ENCODE measurements at places on chromosomes 4 and X.

DNA sequence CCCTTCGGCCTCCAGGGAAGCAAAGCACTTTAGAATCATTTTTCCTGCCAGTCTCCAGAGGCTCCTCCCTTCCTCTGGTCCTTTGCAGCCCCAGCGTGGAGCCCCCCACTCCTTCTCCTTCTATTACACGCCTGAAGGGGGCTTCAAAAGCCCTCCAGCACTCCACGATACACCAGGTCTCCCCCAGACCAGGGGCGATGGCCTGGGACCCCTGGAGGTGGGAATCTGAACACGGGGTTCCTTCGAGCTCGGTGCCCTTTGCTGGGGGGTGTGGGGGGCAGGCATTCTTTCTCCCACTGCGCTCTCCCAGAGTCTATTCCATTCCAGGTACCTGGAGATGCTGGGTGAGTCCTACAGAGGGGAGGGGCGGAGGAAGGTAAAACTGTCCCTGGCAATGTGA, 97.6 kb downstream of the HMX1 start:
- DNase-seq = no peak

- DNase-seq = peak; percentile 6
Measured at GRCh38 chr4:150079081-150079581, 886 bp downstream of the DCLK2 start.

DNA sequence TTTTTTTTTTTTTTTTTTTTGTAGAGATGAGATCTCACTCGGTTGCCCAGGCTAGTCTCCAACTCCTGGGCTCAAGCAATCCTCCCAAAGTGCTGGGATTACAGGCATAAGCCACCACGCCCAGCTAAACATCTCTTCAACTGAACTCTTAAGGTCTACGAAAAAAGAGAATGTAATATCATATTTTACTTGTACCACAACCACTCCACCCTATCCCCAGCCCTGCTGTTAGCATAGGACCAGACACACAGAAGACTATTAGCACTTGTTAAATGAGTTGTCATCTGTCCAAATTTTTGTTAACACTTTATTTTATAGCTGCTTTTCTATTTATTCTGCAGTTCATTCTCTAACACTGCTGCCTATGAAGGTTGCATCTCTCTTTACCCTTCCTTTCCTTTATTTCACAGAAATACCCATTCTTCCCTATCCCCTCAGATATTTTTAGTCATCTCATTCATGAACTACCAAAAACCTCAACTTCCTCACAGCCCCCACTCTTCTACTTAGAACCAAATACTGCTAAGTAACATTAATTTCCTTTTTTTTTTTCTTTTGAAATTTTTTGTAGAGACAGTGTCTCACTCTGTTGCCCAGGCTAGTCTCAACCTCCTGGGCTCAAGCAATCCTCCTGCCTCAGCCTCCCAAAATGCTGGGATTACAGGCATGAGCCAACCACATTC, 10.1 kb downstream of the SNX12 start:
- no peak for DNase-seq

GRCh38 chrX:100600758-100601157, 16.0 kb downstream of the TNMD start:
- no peak for DNase-seq

GRCh38 chr4:4754641-4755040, 104.8 kb upstream of the MSX1 start:
- no peak for DNase-seq

DNA sequence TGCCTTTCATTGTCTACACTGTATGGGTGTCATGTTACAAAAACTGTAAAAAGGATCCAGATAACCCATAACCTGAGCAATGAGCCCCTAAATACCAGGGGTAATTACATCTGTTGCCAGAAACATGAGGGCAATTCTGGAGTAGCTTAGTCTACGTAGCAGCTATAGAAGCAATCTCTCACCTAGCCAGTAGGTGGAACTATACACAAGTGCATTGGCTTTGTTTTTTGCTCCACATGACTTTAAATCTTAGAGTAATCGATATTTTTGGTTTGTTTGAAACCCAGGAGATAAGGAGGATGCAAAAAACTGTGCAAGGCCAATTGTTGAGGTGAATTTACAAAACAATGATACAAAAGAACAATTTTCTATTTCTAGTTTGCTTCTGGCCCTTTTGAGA, 57.5 kb downstream of the GPR82 start:
- no peak for DNase-seq

GRCh38 chr4:145041378-145041777, 56.6 kb downstream of the ANAPC10 start:
- DNase-seq = no peak

DNA sequence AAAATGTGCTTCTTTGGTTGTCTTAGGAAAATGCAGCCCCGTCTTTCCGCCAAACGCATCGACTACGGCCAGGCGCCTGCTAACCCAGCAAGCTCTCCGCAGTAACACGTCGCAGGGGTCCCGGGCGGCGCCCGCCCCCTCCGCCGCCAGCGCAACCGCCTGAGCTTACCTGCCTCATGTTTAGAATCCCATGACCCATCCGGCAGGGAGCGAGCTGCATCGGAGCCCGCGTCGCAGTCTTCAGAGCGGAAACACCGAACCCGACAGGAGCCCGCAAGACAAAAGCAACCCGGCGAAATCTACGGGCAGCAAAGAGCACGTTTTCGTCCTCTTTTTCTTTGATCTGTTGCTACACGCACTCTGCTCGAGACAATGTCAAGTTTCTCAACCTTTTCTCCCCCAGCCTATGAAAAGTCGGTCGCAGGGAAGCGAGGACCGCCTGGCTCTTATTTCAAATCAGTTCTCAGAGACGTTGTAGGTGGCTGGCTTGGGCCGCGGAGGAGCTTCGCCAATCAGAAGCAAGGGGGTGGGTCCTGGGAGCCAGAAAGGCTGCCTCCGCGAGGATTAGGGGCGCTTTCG, at the start of gene MID1:
TSS of gene MID1 (minus strand) at position 465 of the 579 bp plus-strand sequence. CDS start 53,038 bp downstream, outside the sequence.
- DNase-seq = peak; percentile 44

DNA sequence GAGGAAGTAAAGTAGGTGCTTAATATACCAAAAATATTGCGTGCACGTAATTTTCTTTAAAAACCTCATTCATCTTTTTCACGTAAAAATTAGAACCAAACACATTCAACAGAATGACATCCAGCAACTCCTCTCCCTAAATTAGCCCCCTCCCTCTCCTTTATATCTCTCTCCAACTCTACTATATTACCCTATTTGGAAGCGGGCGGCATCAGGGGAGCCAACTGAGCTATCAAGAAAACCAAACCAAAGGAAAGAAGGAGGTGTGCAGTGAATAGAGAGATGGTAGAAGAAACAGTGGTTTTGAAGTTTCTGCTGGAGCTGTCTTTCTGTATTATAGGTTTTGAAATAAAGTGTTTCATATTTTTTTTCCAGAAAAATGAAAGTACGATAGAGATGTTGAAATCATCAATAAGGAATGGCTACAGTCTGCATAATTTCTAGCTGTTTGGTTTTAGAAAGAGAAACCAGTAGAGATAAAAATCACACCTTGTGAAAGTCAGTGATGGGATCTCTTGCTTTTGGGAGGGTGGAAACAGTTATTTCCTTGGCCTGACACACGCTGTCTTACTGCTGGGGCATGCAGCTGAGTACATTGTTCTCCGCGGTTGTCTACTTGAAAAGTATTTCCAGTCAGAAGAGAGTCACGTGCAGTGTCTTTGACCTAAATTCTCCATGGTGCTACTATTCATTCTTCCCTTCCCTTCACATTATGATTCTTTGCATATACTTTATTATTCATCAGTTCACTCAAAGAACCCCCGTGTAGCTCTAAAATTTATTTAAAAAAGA, 94.1 kb upstream of the WDR17 start:
- peak; percentile 24 for DNase-seq

DNA sequence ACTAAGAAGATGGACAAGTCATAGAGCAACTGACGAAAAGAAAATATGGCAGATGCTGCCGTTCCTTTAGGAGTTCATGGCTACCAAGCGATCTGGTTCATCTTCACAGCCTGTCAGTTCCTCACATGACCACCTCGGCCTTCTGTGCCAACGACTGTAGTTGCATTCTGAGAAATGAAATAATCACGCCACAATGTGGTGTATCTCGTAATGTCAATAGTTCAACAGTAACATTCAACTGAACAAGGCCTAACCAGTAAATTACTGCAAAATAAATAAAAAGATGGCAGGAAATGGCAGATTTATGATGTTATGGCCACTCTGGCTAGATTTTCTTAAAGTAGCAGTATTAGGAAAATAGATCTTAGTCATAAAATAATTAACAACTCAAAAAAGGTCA, 4.4 kb downstream of the GPRIN3 start:
- DNase-seq = no peak

GRCh38 chrX:12505127-12505526, 286.1 kb upstream of the PRPS2 start:
- no peak for DNase-seq

DNA sequence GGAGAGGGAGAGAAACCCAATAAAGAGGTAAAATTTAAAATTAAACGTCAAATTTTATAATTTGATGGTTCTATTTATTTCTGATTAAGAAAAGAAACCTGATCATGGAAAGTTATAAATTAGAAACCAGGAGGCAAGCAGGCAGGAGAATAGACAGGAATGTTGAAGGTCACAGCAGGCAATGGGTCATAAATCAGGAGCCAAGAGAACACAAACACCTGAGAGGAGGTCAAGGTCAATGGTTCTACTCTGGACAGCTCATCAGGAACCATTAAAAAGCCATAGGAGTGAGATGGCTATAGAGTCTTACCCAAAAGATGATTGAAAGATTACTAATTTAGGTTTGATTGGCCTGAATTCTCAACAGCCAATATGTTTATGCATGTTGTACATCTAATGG, 126.9 kb upstream of the HCCS start:
- no peak for DNase-seq

- DNase-seq = no peak
Measured at GRCh38 chr4:188783175-188783574, 643.9 kb downstream of the TRIML1 start.

- no peak for DNase-seq
Measured at GRCh38 chr4:93320356-93320755, 508.2 kb upstream of the ATOH1 start.

DNA sequence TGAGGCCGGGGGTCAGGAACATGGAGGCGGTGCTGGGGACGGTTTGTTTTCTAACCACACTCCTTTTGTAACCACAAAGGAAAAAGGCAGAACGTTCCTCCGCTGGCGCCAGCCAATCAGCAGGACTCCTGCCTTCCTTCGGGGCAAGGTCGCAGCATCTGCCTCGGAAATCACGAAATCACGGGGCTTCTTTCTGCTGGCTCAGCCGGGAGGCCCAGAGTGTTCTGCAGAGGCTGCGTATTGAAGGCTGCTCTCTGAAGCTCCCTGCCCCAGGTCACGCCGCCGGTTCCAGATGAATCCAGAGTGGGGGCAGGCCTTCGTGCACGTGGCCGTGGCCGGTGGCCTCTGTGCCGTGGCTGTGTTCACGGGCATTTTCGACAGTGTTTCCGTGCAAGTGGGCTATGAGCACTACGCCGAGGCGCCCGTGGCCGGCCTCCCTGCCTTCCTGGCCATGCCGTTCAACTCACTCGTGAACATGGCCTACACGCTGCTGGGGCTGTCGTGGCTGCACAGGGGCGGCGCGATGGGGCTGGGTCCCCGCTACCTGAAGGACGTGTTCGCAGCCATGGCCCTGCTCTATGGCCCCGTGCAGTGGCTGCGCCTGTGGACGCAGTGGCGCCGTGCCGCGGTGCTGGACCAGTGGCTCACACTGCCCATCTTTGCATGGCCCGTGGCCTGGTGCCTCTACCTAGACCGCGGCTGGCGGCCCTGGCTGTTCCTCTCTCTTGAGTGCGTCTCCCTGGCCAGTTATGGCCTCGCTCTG, 9.4 kb downstream of the TMEM187 start:
- DNase-seq = no peak

DNA sequence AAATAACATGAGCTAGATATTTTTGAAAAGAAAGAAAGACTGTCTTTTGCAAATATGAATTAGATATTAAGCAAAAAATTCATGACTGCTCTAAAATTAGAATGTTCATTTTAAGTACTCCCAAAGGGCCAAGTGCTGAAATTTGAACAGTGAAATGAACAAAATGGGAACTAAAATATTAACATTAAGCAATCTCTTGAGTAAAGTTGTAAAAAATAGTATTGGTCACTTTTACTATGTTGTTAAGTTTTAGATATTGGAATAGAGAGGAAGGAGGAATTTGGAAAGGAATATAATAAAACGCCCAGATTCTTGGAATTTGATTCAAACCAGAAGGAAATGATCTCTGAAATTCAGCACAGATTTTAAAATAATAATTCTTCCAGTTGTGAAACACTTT, 125.9 kb upstream of the ANK2 start:
- no peak for DNase-seq

DNA sequence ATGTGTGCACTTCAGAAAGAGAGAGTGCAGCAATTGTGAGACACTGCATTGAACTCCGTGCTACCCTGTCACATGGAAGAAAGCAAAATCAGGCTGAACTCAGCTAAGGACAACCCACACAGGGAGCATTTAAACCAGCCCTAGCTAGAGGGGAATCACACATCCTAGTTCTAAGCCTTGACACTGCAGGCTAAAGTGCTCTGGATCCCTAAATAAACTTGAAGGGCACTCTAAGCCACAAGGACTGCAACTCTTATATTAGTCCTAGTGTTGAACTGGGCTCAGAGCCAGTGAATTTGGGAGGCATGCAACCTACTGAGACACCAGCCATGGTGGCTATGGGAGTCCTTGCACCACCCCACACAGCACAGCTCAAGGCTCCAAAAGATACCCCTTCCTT, 311.9 kb downstream of the OPHN1 start:
- DNase-seq = no peak

- no peak for DNase-seq
Measured at GRCh38 chrX:128800138-128800537, 723.2 kb downstream of the SMARCA1 start.

DNA sequence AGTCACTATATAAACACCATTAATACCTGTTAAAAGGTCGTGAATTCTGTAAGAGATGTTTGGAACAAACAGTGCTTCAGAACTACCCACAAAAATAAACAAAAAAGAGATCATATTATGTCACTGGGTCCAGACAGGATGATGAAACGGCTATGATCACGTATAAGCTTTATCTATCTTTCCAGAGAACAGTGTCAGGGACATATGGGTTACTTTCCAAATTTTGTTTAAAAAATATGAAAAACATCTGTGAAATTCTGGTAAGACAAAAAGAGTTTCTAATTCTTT, 90.0 kb downstream of the SORBS2 start:
- no peak for DNase-seq

DNA sequence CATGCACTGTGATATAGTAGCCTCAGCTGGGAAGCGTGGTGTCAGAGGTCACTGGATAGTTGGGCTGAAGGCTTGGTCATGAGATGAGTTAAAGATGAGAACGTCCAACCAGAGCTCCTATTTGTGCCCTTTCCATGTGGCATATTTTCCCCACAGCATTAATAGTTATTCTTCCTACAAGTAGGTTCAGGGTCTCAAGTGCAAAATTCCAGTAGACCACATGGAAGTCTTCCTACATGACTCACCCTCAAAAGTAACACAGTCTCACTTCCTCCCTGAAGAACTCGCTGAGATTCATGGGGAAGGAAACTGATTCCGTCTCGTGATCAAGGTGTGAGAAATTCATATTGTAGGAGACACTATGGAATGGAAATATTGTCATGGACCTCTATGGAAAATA, 1212.5 kb upstream of the PRKX start:
- no peak for DNase-seq

- DNase-seq = no peak
Measured at GRCh38 chr4:77002321-77003107, 53.0 kb downstream of the SEPTIN11 start.
